ENCODE measurements at places on chromosomes 13 and 19. TPM values are rescaled to one million over a fixed set of nuclear protein-coding genes. Genes with fewer than 3 reads are reported as not detected.

DNA sequence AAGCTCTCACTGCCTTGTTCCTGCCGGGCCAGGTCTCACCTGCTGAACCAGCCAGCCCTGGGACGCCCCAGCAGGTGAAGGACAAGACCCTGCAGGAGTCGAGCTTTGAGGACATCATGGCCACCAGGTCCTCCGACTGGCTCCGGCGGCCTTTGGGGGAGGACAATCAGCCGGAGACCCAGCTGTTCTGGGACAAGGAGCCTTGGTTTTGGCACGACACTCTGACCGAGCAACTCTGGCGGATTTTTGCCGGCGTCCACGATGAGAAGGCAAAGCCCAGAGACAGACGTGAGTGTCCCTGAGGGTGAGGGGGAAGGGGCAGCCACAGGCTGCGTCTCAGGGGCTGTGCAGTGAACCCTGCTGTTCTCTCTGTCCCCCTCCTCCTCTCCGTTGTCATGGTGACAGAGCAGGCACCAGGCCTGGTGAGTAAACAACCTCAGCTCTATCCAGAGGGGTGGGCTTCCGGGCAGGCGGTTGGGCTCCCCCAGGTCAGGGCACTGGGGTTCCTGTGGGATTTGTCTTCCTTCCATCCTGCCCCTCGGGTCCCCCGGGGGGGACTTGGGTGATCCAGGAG, 9.7 kb downstream of the TLE6 start:
- DNase-seq = no peak

CYP2A6 gene
- total RNA-seq = not detected

DNA sequence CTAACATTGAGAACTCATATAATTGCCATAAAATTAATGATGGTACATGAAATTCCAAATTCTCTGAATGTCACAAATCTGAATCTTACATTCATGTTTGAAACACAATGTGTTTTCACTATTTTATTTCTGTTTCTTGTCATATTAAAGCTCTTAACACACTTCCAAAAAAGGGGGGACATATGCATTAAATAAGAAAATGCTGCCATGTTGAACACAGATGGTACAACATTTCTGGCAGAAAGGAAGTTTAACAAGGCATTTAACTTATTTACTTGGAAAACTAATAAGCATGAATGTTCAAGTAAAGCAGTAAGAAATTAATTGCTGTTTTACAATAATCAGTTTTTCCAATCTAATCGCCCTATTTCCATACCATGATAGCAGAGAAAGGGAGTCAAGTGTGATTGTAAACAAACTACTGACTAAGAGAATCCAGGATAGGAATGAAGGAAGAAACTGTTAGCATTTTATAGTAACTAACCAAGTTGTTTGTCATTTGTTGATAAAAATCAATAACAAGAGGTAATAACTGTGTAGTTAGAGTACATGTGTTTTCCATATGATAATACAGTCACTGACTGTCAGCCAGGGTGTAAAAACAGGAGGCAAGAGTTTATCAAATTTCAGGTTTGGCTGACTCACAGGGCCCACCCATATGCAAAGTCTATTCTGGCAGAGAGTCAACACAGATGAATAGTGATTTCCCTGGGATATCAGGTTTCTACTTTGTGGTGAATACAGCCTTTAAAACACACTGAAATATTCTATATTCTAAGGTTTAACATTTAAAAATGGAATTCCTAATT, 5.7 kb upstream of the FOXO1 start:
- no peak for DNase-seq

DNA sequence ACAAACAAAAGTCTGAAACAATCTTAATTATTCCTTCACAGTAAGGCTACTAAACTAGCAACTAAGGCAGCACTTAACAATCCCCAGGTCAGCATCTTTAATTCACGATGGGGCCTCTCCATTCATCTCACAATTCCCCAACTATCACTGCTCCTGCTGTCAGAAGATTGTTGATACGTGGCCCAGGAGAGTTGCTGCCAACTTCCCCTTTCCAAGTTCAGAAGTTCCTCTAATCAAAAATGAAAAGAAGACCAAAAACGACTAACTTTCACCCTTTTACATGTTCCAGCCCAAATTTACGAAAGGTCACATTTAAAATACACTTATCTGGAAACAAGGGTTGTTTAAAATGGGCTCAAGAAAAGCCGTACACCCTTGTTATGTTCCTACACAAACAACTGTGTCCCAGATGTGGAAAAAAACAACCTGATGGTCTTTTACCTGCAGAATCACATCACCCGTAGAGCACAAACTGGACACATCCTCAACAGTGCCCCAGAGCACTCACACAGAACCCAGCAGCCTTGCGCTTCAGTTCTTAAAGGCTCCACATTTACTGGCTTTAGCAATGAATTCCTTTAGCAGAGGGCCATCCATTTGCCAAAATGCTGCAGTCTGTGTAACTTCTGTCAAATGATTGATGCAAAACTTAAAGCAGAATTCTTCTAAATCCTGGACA, 38.0 kb downstream of the PHF11 start:
- no peak for DNase-seq

DNA sequence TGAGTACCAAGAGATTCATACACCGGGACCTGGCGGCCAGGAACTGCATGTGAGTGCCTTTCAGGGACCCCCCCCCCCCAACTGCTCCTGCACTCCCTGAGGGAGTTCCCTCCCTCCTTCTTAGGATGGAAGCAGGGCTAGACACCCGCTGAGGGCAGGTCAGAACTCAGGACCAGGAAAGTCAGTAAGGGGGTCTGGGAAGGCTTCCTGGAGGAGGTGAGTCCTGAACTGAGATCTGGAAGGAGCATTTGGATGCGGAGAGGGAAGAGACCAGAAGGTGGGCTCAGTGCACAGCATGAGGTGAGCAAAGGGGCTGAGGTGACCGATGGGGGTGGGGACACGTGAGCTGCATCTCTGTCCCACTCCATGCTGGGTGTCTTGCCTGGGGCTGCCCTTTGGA, 10.5 kb upstream of the HNRNPUL1 start:
- no peak for DNase-seq

GRCh38 chr13:45436332-45436731, 18.2 kb upstream of the SLC25A30 start:
- no peak for DNase-seq

DNA sequence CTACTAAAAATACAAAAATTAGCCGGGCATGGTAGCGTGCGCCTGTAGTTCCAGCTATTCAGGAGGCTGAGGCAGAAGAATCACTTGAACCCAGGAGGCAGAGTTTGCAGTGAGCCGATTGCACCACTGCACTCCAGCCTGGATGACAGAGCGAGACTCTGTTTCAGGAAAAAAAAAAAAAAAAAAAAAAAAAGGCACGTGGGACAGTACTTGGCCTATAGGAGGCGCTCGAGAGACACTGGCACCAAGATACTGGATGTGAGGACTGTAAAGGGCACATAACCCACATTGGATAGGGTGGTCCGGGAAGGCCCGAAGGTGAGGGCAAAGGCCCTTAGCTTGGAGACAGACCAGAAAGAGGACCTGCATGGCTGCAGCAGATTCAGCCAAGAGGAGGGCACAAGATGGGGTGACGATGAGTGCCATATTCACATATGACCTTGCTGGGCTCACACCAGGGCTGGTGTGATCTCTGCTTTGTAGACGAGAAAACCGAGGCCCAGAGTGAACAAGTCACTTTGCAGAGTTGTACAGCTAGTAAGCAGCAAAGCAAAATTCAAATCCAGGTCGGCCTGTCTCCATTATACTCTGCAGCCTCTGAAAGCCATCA, 89.4 kb downstream of the DPF1 start:
- DNase-seq = no peak

DNA sequence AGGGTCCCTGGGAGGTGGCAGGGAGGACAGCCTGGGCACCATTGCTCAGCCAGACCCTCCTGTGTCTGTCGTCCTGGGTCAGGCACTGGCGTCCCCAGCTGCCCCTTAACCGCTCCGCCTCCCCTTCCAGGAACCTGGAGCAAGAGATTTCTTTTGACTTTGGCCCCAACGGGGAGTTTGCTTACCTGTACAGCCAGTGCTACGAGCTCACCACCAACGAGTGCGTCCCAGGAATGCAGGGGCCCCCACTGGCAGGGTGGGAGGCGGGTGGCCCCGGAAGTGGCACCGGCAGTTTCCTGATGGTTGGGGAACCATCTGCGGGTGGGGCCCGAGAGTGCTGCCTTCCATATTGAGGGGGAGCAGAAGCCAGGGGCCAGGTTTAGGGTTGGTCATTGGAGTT, 13.0 kb downstream of the PRKCSH start:
- no peak for DNase-seq

- DNase-seq = no peak
Observed at GRCh38 chr19:42424345-42424707, 2.9 kb downstream of the LIPE start.

- DNase-seq = no peak
Observed at GRCh38 chr19:33675501-33676124, 53.9 kb downstream of the CHST8 start.

DNA sequence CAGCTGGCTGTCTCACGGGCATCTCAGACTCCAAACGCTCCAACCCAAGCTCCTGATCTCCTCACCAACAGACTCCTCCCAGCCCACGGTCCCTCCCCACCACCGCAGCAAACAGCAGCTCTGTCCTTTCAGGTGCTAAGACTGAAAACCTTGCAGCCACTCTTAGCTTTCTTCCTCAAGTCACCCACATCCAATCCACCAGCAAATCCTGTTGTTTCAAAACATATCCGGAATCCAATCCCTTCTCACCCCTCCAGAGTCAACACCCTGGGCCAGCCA, 20.8 kb downstream of the C19orf81 start:
- no peak for DNase-seq

KCNK6 gene
- 21.1 TPM for total RNA-seq

SIX5 gene
- total RNA-seq = 3.7 TPM

DNA sequence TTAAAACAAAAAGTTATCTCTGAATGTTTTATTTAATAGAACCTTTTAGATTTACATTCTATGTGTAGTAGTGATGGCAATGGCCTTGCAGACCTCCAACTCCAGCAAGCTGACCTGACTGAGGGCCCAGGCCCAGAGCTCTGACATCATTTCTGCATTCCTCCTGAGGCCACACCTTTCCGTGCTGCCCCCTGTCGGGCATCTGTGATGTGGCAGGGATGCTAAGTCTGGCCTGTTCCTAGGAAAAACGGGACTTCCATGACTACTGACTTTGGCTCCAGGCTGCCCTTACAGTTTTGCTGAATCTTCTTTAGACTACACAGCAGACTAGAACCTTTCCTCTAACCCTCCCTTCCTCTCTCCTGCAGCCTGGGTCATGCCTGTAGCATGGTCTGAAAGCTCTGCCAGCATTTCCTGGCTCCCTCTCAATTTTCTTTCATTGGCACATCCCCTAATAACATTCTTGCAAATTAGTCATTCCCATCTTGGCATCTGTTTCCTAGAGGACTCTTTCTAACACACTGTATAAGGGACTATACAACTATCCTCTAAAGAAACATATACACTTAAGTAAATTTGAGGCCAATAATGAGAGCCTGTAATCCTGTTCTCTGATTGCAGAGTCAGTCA, 249.1 kb downstream of the GPC5 start:
- no peak for DNase-seq

GRCh38 chr19:39297931-39298634, 1.9 kb downstream of the IFNL1 start:
- DNase-seq = peak; percentile 58

- DNase-seq = no peak
Observed at GRCh38 chr13:33441015-33441414, 155.5 kb upstream of the STARD13 start.

DNA sequence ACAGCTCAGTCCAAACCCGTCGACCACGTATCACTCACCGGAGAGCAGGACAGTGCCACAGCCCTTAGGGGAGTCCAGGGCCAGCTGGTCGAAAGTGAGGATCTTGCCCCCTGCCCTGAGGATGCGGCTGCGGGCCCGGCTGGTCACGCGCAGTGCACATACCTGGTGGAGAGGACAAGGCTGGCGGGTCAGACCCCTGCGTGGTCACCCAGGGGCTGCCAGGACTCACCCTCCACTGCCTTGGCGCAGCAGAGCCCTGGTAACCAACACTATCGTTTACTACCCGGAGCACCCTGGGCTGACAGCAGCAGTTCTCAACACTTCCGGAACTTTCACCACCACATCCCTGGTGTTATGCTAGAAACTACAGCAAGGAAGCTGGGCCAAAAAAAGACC, 1.2 kb upstream of the FAM83E start:
- no peak for DNase-seq

GRCh38 chr19:4115050-4115817, 8.7 kb downstream of the MAP2K2 start:
- peak; percentile 60 for DNase-seq

DNA sequence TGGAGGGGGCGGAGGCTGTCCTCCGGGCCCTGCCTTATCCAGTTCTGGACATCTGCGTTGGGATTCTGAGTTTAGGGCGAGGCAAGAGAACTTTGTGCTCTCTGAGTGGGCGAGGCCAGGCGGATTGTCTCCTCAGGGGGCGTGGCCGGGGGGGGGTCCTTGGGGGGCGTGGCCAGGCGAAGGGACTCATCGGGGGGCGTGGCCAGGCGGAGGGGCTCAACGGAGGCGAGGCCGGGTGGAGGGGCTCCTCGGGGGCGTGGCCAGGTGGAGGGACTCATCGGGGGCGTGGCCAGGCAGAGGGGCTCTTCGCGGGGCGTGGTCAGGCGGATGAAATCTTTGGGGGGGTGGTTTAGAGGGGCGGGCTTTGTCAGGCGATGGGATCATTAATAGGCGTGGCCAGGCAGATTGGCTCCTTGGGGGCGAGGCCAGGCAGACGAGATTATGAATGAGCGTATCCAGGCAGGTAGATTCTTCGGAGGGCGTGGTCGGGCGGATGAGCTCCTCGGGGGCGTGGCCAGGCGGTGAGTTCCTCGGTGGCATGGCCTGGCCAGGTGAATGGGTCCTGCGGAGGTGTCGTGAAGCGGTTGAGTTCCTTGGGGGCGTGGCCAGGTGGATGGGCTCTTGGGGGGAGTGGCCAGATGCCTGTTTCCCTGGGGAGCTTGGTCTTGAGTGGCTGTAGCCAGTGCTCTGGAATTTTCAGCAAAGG, 10.3 kb upstream of the CACNG7 start:
- DNase-seq = no peak

DNA sequence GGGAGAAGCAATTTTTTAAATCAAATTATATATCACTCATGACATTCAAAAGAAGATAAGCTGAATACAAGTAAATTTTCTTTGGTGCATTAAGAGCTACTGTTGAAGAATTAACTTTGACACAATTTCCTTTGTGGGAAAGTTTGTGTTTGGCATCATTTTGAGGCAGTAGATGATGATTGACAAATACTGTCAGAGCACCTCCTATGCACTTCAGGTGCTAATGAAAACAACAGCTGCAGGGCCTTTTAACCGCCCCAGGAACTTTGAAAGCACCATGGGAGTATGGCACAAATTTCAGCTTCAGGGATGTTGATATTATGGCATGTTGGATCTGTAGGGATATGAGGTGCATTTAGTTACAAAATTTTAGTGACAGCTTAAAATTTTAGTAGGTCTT, 21.0 kb upstream of the DLEU7 start:
- no peak for DNase-seq

ZIK1 gene
- total RNA-seq = 3.9 TPM

GRCh38 chr13:71829547-71829946, 37.5 kb downstream of the DACH1 start:
- DNase-seq = no peak
